ENCODE measurements at places on chromosomes 2 and 18. TPM values are rescaled to one million over a fixed set of nuclear protein-coding genes. Genes with fewer than 3 reads are reported as not detected.

The FRZB gene
- 0.62 TPM for total RNA-seq

The FAM161A gene
- total RNA-seq, result 4.3 TPM

The GALR1 gene
- total RNA-seq, result not detected

The EFHD1 gene
- 0.62 TPM for total RNA-seq

The HOXD11 gene
- not detected for total RNA-seq

The SERPINB8 gene
- 11.6 TPM for total RNA-seq

The ATP8B1 gene
- total RNA-seq, result 2.9 TPM

The SERPINB13 gene
- not detected for total RNA-seq

The TUBB8B gene
- total RNA-seq, result not detected

The GNLY gene
- not detected for total RNA-seq

The CFAP221 gene
- not detected for total RNA-seq

The LINC00305 gene
- total RNA-seq, result not detected

The PAPOLG gene
- total RNA-seq, result 25.4 TPM

The SAG gene
- total RNA-seq, result not detected

The ORC2 gene
- 15.0 TPM for total RNA-seq

The DHRS9 gene
- total RNA-seq, result not detected

The RIOK3 gene
- total RNA-seq, result 31.2 TPM

The NEMP2 gene
- total RNA-seq, result 7.2 TPM

The SETBP1 gene
- 2.4 TPM for total RNA-seq

The DSEL gene
- 2.8 TPM for total RNA-seq

The DIS3L2 gene
- total RNA-seq, result 56.4 TPM
